Fibroblast of skin of left biceps (primary cell): ENCODE measurements at places on chromosomes 11 and 22.

DNA sequence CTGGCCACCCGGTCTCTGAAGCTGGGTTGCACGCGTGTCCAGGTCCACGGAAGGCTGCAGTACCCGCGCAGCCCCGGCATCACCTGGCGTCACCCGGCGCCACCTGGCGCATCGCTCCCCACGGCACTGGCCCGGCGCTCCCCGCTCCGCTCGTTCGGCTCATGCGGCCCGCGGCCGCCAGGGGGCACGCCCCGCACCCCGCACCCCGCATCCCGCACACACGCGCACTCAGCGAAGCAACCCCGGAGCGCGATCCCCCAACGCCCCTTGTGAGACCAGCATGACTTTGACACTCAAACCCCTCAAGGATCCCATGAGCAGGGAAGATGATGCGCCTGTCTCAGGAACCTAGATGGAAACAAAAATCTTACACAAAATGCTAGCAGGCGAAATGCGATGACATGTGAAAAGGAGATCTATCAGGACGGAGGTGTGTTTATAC is 11.9 kb downstream of the B3GNT6 start:
- no peak for DNase-seq

DNA sequence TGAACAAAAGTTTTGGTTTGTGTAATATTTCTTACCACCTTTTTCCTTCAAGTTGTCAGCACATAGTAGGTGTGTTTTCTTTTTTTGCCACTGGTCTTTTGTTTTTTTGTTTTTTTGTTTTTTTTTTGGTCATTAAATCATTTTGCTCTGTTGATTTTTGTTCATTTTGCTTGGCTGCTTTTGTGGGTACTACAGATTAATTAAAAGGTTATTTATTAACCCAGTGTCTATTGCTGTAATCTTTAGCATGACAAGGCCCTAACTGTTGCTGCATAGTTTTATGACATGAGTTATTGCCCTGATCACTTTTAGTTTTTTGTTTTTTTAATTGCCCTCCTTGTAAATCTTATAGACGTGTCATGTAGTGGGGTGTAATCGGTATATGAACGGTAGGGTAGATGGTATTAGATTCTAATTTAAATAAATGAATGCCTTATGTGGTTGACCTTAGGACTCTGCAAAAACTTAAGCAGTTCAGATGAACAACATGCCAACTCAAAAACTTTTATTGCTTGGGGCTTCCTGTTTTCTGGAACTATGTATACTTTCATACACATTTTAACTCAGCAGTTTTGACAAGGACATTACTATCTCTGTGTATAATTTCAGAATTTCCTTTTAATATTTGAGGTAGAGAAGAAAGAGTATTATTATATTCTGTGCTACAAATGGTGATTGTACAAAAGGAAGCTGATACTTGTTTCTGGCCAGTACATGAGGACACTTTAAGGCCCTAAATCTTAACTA is 7.9 kb downstream of the EWSR1 start:
- DNase-seq: no peak

GRCh38 chr11:74015919-74016684 is 7.2 kb upstream of the UCP3 start:
- no peak for DNase-seq

DNA sequence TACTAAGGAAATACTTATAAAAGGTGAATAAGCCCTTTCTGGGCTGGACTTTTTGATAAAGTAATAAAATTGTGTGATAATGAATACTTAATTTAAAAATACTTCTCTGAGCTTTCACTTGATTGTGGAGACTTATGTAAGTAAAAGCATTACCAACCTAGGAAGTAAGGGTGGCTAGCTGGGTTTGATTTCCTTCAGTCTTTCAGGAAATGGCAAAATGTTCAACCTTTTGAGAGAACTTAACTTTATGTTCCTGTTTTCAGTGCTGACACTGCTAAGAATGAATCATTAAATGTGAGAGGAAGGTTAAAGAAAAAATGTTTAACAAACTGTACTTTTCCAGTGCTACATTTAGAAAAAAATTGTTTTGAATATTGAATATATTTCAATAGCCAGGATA is 900.3 kb downstream of the METTL15 start:
- DNase-seq: no peak

- no peak for DNase-seq
Observed at GRCh38 chr11:119025978-119026766, 4.5 kb downstream of the SLC37A4 start.

GRCh38 chr22:30287648-30288418 is 1.5 kb downstream of the CASTOR1 start:
- DNase-seq: peak; percentile 58

DNA sequence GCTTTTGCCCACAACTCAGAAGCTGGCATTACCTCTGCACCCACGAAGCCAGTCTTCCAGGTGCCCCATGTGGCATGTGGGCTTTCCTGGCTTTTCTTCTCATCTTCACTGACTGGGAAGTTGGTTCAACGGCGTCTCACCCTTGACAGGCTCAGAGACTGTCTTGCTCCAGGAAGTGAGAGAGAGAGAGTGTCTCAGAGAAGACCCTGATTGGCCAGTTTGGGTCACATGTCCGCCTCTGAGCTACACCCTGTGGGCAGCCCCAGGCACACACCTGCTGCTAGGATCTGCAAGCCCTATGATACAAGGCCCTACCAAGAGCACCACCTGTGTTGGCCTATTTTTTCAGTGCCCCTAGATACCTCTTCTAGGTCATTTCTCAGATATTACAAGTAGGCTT is 39.0 kb downstream of the RTL6 start:
- DNase-seq: no peak

DNA sequence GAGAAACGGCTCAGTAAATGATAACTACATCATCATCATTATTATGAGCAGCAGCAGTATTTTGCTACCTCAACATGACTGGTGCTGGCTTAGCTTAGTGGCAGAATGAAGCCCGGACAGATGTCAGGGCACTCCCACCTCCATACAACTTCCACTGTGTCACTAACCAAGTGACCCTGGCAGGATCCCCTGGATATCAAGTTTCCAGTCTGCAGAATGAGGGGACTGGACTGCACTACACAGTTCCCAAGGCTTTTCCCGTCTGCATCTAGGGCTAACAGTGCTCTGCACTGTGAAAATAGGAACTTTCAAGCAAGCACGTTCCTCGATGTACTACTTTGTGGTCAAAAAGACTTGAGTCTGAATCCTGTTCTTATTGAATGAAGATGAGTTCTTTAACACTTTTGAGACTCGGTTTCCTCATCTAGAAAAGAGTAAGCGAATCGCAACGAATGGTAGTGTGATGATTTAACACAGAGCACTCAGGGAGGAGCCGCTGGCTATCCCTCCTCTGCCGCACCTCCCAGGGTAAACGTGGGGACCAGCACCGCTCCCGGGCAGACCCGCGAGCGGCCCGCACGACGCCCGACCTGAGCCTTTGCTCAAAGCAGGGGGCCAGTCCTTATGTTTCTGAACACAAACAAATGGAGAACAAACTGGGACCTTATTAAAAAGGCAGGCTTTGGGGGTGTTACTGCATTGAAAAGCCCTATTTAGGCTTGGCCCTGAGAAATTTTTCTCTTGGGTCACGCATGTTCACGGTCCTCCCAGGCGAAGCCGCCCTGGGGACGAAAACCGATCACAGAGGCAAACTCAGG is 910 bp downstream of the CLTCL1 start:
- DNase-seq: no peak
